ENCODE measurements at places on chromosomes 3 and 15.

GRCh38 chr3:19384868-19385267, 236.6 kb downstream of the KCNH8 start:
- no peak for DNase-seq

DNA sequence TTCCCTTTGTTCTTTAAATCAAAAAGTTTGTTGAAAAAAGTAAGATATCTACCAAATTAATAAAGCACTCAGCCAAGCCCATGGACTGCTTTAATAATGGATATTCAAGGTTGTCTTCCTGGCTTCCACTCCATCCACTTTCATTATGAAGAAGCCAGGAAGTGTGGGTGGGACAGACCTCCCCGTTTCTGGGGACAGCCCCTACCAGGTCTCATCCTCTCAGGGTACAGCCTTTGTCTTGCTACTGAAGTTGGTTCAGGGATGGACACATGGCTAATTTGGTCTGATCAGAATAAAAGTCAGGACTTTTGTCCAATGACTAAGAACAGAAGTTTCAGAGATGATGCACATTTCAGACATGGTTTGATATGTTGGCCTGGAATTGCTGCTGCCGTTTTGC, 32.6 kb downstream of the CCNB2 start:
- no peak for DNase-seq

GRCh38 chr15:59154243-59154642, 49.3 kb downstream of the CCNB2 start:
- DNase-seq, result no peak

- no peak for DNase-seq
Measured at GRCh38 chr15:78638658-78639314, 2.2 kb downstream of the CHRNB4 start.

DNA sequence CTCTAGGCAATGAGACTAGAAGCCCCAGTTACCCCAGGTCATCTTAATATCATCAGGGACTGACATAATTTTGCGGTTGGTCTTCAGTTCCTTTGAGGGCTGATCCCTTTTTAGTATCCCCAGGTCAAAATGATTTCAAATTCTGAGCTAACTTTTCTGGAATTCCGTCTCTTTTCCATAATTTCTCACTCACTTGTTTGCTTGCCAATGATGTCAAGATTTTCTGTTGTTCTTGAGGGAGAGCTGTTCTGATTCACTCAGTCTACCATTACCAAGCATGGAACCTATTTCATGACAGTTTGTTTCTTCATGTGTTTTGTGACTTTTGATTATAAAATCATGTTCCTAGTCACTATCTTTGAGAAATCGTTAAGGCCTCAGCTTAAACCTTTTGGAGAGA, 190.5 kb upstream of the LYSMD4 start:
- no peak for DNase-seq

DNA sequence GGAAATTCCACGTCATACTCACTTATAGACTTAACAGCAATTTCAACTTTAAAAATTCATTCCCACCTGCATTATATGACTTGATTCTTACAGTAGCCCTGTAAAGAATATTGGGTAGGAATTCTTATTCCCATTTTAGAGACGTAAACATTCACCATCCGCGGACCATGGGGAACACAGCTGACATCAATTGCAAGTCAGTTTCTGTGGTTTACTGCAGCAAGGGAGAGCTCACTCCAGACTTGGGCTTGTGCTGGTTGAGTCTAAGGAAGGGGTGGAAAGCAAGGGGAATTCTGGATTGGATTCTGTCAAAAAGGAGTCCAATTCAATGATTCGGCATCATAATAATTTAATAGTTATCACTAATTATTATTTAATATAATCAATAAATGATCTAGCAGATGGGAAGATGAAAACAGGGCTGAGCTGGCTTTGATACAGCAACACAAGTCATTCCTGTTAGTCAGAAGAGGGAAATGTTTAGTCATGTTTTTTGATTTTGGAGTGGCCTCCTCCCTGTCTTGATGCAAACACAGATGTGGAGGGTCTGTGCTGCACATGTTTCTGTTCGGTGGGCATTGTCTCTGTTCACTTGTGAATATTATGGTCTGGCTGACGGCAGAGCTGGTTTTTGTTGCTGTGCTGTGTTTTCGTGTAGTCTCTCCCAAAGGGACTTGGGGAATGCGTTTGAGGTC, 9.7 kb downstream of the LIPC start:
- DNase-seq, result no peak

DNA sequence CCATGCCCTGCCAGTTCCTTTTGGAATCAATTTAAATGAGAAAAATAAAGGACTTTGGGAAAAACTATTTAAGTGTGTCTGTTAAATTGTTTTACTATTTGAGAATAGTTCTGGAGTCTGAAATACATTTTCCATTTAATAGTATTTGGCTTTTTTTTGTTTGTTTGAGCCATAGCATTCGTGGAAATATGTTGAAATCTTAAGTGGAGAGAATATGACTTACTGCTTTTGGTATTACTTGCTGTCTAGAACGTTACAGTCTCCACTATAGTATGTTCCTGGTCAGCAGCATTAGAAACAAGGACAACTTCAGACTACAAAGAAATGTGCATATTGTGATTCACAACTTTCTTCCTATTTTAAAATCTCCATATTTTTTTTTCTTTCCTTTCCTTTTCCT, 179.4 kb downstream of the GHSR start:
- DNase-seq, result no peak

DNA sequence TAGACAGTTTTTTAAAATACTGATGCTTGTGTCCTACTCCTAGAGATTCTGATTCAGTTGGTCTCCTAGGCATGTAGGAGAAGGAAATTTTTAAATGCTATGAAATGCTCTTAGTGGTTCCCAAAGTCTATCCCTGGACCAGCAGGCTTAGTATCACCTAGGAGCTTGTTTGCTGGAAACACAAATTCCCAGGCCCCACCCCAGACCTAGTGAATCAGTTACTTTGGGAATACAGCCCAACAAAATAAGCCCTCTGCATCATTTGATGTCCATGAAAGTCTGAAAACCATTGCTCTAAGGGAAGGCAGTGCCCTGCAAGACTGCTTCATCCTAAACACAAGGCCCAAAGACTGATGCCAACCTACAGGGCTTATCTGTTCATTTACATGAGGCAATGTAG, 36.3 kb downstream of the CCNL1 start:
- DNase-seq, result no peak

DNA sequence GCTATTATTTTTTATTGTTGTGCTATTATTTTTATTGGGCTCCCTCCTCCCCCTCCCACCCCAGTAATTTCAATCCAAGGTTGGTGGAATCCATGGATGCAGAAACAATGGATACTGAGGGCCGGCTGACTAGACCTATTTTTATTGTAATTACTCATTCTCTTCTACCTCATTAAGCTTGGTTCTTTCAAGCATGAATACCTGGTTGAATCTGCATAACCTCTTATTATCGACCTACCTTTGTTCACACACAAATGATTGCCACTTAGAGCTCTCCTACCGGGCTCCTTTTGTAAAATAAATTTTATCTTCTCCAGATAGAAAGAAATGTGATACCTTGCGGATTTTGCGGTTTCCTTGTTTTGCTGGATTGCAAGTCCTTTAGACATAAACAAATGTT, 31.6 kb downstream of the BTD start:
- no peak for DNase-seq

DNA sequence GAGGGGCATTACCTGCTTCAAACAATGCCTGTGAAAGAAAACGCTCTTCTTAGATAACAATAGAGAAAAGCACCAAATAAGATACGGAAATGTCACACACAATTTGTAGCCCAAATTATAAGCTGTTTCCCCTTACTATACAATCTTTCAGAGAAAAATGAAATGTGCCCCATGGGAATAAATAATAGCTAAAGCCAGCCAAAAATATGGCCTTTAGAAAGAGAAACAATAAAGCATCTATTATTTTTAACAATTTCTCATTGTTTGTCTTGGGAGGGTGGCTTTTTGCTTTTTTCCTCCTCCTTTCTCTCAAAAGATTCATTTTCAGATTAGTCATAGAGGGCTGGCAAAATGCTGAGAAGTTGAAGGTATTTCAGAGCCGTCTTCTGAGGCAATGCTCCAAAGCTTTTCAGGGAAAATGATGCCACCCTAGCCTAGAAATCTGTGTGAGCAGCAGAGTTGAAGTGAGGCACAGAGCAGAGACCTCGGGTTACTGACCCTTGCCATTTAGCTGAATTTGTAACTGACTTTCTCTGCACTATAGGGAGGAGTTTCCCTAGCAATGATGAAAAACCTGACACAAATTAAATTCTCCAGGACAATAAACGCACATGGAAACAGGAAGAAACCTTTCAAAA, 86.3 kb upstream of the PRICKLE2 start:
- DNase-seq, result no peak

DNA sequence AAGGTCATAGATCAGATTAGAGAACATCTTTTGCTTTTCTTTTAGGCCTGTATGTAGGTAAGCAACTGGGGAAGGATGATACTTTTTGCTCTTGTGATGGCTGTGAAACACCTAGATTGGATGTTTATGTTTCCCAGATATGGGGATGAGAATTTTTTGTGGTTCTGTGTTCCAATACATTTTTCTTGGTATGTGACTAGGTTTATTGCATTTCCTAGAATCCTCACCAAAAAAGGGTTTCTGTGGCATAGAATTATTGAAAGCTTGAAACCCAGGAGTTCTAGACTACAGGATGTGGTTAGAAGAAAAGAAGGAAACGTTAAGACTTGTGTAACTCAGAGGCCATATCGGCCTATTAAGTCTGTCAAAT, 25.8 kb downstream of the OXNAD1 start:
- DNase-seq, result no peak

GRCh38 chr3:177626045-177626444, 428.8 kb upstream of the TBL1XR1 start:
- no peak for DNase-seq

GRCh38 chr3:184345317-184346144, 8.1 kb downstream of the FAM131A start:
- DNase-seq, result no peak

DNA sequence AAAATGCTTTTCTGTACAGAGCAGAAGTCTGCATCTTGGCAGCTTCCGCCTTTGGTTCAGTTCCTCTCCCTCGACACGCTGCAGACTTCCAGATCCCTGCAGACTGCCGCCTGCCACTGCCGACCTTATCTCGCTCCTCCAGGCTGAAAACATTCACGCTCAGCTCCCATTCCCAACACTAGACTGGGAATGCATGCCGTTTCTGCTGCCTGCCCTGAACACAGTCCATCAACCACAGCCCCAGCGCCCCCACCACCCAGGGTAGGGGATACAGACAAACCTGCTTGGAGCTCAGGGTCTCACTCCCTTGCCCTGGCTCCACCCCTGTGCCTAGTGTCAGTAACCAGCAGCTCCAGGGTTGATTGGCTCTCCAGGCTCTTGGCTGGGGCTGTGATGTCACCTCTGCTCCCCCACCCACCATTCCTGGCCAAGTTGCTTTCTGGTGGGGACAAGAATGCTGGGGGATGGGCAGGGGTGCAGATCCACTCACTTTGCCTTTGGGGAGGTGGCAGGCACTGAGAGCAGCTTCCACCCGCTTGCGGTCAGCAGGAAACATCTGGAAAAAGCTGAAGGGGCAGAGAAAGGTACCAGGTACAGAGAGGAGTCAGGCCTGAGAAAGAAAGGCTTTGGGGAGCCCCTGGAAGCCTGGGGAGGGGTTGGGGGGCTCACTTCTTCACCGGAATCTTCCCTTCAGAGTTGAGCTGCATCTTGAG, 6.1 kb downstream of the PLCB2 start:
- no peak for DNase-seq

DNA sequence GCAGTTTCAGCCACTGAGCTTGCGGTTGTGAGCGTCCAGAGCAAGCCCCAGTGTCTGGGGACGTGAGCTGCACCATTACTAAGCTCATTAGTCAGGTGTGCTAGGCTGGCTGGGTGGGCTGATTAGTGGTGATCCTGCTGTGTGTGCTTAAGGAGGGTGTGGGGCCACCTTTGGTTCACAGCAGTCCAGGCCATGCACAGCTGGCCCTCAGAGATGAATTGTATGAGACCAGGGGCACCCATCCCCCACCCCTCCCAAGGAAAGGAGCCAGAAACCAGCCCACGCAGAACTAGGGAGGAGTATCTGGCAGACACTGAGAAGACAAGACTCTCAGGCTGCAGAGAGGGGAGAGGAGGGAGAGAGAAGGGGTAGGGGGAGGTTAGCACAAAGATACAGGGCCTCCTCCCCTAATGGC, 3.8 kb downstream of the TYRO3 start:
- no peak for DNase-seq

GRCh38 chr3:12175844-12176453, 17.2 kb upstream of the TIMP4 start:
- DNase-seq, result no peak

DNA sequence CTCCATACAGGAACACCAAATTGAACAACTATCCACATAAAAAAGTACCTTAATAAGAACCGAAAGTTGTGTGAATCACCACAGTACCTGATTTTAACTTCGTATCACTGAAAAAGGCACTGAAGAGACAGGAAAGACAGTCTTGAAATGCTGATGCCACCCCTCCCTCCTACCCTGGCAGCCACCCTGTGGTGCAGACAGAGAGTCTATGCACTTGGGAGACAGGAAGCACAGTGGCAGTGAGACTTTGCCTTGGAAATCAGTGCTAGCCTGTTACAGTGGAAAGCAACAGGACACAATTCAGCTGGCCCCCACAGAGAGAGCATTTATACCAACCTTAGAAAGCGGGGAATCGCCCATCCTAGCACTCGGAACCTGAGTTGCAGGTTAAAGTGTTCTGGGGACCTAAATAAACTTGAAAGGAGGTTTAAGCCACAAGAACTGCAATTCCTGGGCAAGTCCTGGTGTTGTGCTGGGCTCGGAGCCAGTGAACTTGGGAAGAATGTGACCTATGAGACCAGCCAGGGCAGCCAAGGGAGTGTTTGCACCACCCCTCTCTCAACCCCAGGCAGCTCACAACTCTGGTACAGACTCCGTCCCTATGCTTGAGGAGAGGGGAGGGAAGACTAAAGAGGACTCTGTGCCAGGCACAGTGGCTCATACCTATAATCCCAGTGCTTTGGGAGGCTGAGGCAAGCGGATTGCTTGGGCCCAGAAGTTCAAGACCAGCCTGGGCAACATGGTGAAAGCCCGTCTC, 240.1 kb downstream of the ISL2 start:
- no peak for DNase-seq

DNA sequence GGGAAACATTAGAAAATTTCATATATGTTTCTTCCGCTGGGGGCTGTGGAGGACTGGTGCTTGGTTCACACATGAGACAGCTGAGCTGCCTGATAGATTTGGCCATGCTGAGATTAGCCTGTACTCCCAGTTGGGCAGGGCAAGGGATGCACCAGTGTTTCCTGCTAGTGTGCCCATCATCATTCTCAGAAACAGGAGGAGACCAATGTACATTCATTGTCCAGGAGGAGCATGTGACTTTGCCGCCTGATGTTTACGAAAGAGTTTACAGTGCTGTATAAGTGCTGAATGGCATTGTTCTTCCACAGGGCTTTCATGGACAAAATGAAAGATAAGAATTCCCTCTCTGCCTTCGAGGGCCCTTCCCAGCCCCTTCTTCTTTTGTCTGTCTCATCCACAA, 311.1 kb upstream of the THBS1 start:
- no peak for DNase-seq

DNA sequence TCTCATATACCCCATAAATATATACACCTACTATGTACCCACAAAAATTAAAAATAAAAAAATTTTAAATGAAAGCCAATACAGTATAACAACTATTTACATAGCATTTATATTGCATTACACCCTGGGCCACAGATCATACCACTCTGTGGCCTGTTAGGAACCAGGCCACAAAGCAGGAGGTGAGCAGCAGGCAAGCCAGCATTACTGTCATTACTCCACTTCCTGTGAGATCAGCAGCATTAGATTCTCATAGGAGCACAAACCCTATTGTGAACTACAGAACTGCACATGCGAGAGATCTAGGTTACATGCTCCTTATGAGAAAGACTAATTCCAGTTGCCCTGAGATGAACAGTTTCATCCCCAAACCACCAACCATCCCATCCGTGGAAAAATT, 17.4 kb downstream of the FILIP1L start:
- no peak for DNase-seq

Measured in stimulated activated CD8-positive, alpha-beta memory T cell treated with anti-CD3 and anti-CD28 coated beads, Interleukin-2, amount 100 ng/mL, for 1 hour (primary cell).